ENCODE measurements at places on chromosomes 6 and 20.

- no peak for DNase-seq
These were observed at the start of gene SMLR1 for GRCh38 chr6:130827247-130828149. SMLR1 (plus strand) TSS chr6:130827406; CDS start chr6:130827414, 8 bp downstream.

- no peak for DNase-seq
These were observed 72.1 kb downstream of the SOD2 start for GRCh38 chr6:159620947-159621346.

DNA sequence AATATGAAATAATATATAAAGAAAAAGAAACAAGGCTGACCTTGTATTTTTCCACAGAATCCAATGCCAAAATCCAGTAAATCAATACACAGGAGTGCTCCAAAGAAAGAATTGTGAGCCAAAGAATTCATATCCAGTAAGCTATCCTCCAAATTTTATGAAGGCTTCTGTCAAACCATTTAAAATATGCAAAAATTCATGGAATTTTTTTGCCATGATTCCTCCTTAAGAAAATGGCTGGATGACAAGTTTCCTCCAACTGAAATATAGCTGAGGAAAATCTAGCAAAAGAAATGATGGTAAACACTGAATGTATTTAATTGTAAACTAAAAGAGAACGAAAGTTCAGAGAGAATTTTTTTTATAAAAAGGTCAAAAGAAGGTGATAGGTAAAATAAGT lies 290.3 kb downstream of the UBE3D start:
- no peak for DNase-seq

GRCh38 chr6:35663447-35664235 lies 25.1 kb downstream of the FKBP5 start:
- DNase-seq = peak; percentile 67

- DNase-seq = no peak
These were observed 49.4 kb upstream of the CARMIL1 start for GRCh38 chr6:25229671-25230321.

DNA sequence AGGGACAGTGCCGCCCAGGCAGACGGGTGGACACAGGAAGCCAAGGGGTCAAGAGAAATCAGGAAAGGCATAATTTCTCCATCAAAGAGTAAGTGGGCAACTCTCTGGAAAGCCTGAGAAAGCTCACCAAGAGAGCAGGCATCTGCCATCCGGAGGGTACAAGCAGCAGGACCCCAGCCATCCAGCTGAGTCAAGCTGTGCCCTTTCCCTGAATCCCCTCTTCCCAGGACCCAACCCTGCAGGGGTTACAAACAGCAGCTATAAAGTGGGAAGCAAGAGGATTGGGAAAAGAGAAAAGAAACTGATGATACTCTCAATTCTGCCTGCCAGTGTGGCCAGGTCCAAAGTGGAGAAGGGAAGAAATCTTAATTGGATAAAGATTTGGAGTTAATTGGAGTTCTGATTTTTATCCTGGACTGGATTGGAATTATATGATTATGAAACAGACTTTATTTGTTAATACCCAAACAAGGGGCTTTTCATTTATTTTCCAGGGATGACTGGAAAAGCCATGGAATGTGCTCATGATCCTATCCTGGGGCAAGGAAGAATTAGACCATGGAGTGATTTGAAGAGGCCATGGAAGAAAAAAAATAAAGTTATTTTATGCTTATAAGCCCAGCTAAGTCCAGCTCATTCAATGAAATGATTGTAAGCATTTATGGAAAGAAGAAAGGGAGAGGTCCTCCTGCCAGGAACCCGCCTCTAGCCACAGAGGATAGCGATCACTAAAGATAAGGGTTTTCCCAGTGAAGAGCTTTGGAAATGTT lies 34.9 kb downstream of the NHLRC1 start:
- DNase-seq = no peak

DNA sequence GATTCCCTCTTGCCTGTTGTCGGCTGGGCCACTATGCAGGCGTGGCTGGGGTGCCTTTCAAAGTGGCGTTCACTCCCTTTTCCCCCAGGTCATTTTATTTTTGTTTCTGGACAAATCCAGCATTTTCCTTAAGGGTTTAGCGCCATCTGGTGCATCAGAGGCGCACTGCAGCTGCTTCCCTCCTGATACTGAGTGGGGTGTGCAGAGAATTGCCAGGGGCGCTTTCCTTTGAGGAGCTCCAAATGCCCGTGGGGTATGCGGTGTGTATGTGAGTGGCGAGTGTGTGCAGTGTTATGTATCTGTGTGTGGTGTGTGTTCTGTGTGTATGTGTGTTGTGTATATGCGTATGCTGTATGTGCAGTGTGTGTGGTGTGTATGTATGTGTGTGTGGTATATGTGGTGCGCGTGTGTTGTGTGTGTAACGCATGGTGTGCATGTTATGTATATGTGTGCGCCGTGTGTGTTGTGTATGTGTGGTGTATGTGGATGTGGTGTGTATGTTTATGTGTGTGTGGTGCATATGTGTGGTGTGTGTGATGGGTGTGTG lies 100.1 kb upstream of the AGPAT4 start:
- DNase-seq = peak; percentile 54

- DNase-seq = no peak
These were observed 34.3 kb downstream of the GJA10 start for GRCh38 chr6:89928604-89929003.

GRCh38 chr6:145756170-145756662 lies 20.9 kb upstream of the EPM2A start:
- DNase-seq = no peak

DNA sequence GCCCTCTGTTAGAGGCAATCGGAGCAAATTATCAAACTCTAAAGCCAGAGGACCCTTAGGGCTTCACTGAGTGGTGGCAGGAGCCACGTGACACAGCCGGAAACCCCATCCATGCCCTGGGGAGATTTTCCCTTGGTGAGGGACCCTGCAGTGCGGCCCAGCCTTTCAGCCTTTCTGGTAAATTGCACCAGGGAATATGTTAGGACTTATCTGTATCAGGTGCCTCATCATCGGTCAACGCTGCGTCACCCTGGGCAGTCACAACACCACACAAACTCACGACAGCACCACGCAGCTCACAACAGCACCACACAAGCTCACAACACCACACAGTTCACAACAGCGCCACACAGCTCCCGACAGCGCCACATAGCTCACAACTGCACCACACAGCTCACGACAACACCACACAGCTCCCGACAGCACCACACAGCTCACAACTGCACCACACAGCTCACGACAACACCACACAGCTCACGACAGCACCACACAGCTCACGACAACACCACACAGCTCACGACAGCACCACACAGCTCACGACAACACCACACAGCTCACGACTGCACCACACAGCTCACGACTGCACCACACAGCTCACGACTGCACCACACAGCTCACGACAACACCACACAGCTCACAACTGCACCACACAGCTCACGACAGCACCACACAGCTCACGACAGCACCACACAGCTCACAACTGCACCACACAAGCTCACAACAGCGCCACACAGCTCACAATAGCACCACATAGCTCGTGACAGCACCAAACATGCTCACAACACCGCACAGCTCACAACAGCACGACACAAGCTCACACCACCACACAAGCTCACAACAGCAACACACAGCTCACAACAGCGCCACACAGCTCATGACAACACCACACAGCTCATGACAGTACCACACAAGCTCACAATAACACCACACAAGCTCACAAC lies 199.0 kb downstream of the DLL1 start:
- DNase-seq = no peak

DNA sequence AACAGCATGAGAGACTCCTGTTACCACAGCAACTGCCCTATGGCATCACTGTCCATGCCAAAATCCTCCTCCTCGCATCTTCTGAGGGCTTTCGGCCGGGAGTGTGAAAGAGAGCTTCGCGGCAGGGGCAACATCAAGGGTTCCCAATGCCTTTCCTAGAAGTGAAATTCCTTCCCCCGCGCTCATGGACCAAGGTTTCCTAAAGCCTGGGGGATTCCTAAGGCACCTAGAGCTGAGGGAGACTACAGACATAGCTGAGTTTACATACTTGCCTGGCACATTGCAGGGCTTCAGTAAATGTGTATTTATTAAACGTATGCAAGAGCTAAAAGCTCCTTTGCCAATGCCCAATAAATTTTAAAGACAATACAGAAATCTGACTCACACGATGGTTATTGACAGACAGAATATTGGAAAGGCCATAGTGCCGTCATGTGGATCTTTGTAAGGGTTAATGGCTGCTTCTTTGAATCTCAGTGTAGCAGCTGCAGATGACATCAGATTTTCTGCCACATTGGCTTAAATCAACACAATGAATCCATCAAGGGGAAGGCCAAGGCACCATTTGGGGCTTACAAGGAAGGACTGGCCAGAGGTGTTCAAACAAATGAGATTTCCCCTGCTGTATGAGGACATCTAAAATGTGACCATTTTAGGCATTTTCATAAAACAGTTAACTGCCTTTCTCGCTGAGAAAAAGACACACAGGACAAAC lies 281.2 kb upstream of the JARID2 start:
- DNase-seq = no peak

GRCh38 chr6:56685102-56685733 lies 42.5 kb upstream of the DST start:
- no peak for DNase-seq

- DNase-seq = peak; percentile 43
These were observed 33.2 kb upstream of the PNISR start for GRCh38 chr6:99458319-99458718.

Data from OCI-LY7 (cell line).